ENCODE measurements at places on chromosomes 7 and 10. TPM values are rescaled to one million over a fixed set of nuclear protein-coding genes. Genes with fewer than 3 reads are reported as not detected.

GRCh38 chr10:955820-956217, 24.3 kb upstream of the LARP4B start:
- DNase-seq: no peak

The CYP3A5 gene
- not detected for total RNA-seq

DNA sequence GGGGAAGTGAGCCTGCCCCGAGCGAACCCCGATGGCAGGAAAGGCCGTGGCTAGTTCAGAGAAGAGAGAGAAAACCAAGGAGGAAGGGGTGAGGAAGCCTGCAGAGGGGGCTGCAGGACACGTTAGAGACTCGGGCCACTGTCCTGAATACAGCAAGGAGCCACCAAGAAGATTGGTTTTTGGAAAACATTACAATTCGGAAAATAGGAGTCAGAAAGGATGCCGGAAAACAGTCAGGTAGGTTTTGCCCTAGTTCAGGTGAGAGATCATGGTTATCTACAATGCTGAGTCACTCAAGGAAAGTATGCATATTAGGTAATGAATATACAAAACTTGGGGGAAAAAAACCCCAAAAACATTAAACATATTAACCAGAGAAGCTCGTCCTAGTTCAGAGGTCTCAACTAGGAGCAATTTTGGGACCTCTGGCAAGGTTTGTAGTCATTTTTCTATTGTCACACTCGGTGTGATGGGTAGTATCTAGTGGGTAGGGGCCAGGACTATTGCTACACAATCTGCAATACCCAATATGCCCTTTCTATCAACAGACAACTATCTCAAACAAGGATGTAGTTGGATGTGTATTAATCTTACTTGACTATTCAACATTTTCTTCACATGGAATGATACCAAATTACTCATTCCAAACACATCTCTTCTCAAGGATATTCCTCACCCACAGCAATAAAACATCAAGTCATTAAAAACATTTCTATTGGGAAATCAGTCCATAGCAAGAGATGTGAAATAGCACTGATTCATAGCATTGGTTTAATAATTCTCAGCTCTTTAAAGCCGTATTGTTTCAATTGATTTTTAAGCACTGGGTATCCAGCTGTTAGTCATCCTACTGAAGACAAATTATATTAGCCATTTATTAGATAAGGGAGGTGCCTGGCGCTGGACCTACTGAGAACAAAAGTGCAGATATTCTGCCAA, 74.4 kb upstream of the RSU1 start:
- no peak for DNase-seq

- DNase-seq: no peak
These were observed 224.1 kb downstream of the SLC25A13 start for GRCh38 chr7:96097835-96098234.

The TOMM7 gene
- total RNA-seq: 225 TPM

The NUTM2D gene
- total RNA-seq: 2.2 TPM

DNA sequence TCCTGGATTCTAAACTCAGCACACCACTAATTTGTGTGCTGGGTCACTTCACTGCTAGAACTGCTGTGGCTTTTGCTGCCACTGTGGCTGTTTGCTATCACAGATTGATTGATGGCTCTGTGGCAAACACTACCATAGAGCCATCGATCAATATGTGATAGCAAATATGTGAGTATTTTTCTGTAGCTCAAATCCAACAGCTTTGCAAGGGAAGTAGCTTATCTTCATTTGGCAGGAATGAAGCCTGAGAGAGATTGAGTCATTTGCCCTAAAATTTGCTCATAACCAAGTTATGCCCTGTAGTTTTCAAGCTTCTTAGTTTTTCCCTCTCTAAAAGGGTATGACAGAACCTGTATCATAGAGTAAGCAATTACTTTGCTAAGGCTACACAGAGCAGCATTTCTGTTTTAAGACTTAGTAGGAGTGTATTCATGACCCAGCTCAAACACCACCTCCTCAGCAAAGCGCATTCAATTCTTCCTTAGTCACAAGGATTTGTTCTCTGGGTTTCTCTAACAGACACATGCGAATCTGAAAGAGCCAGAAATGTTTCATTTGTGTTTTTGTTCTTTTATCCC, 43.1 kb downstream of the MINPP1 start:
- no peak for DNase-seq

The RAMP3 gene
- total RNA-seq: not detected

- no peak for DNase-seq
These were observed 474.9 kb downstream of the KCNMA1 start for GRCh38 chr10:77162697-77163096.
